HCEC 1CT (cell line): ENCODE measurements at places on chromosomes 3 and 15.

DNA sequence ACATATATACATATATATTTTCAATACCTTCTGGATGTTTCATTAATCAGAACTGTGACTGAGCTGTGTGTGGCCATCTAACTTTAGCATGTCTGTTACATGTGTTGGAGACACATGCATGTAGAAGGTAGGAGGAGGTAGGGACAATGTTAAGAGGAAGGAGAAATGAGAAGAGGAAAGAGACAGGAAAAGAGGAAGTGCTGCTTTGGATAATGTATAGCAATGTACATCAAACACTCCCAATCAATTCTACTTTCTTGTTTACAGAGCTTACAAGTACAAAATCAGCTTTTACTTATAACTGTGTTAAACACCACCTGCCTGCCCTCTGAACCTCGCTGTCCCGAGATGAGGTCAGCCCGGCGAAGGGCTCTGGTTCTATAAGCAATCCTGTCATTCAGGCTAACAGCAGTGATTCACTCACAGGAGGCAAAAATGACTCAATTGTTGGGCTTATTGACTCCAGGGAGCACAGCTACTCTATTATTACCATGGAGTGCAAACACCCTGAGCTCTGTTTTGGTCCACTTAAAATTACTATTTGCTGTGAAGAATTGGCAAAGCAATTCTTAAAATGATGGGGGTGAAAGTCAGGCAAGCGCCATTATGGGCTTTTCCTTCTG, 188.9 kb downstream of the MEIS2 start:
- DNase-seq, result peak; percentile 70

GRCh38 chr15:60814062-60814461, 335.1 kb upstream of the ICE2 start:
- DNase-seq, result no peak

DNA sequence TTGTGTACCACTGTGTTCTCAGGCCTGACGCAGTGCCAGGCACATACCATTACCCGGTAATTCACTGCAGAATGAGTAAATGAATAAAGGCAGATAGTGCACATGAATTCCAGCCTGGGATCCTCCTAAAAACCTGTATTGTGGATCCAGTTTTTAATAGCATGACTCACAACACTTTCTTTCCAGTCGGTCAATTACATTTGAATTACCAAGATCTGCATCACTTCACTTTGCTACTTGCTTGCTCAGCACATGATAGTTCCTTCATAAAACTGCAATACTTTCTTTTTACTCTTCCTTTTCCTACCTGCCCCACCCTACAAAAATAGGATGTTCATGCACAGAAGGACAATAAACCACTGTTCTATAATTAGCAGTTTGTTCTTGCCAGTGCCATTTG, 553.8 kb downstream of the MAGI1 start:
- no peak for DNase-seq

- no peak for DNase-seq
Measured at GRCh38 chr3:81496407-81497104, 264.9 kb downstream of the GBE1 start.

DNA sequence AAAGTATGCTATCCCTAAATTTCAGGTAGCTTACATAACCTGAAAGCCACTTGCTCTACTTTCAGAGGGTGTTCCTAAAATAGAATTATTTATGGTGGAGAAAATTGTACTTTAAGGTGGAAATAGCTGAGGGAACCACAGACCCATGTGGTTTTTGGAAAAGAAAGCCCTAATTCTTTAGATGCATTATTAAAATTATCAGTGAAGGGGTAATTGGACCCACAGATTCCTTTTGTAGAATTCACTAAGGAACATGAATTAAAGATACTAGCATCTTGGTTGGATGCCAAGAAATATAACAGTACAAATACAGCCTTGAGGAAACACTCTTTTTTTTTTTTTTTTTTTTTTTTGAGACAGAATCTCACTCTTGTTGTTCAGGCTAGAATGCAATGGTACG, 37.8 kb downstream of the DPPA2 start:
- no peak for DNase-seq

GRCh38 chr3:138406606-138407005, 27.8 kb upstream of the ESYT3 start:
- no peak for DNase-seq

DNA sequence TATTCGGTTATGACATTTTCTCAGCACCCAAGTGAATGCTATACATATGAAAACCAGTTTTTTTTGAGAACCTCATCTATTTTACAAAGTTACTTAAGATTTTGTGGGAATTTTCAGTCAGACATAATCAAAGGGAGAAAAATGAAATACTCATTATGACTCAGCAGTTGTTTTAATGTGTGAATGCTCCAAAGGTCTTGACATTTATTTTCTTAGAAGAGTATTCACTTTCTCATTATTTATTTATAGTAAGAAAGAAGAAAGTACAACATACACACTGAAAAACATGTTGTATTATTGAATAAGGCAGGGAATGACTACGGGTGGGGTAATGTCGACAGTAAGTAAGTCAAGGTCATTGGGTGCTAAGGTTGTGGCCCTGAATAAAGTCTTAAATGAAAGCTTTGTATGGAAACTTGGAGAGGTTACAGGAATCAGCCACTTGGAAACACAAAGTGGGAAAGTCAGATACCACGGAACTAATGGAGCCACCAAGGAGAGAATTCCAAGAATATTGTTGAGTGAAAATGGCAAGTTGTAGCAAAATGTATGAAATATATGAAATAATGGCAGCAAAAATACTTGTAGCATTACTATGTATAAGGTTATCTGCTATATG, 844.5 kb downstream of the TBL1XR1 start:
- peak; percentile 69 for DNase-seq

DNA sequence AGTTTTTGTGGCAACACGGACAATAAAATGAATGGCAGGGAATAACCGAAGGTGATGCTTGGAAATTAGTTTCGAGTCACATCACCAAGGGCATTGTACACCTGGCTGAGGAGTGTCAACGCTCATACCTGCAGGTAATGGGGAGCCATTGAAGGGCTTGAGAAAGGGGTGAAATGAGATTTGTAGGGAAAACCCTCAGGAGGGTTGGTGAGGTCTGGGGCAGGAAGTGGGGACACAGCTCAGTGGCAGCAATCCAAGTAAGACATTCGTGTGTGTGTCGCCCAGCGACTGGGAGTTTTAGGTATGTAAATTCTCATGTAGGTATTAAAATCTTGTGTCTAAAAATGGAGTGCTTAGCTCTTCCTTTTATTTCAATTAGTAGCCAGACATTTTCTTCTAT, 14.3 kb downstream of the PARP14 start:
- no peak for DNase-seq
